Activated CD8-positive, alpha-beta T cell treated with anti-CD3 and anti-CD28 coated beads, Interleukin-2, amount 10 ng/mL, durations not matched to agents 7 days and 5 days (primary cell): ENCODE measurements at places on chromosomes 3 and 15. TPM values are rescaled to one million over a fixed set of nuclear protein-coding genes. Genes with fewer than 3 reads are reported as not detected.

DNA sequence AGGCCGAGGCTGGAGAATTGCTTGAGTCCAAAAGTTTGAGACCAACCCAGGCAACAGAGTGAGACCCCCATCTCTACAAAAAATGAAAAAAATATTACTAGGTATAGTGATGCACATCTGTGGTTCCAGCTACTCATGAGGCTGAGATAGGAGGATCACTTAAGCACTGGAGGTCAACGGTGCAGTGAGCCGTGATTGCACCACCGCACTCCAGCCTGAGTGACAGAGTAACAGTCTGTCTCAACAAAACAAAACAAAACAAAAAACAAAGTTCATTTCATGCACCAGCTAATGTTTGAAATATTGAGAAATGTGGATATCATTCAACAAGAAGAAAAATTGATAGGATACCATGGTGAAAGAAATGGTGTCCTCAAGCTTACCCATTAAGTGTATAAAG, 450.5 kb upstream of the TPRG1 start:
- no peaks in the 10 kb centered on the region for H3K27me3 ChIP-seq
- no peak overlapping the region for H3K27ac ChIP-seq
- H3K4me3 ChIP-seq: no peak overlapping the region
- peaks cover 2% of the 10 kb centered on the region for H3K4me1 ChIP-seq

DNA sequence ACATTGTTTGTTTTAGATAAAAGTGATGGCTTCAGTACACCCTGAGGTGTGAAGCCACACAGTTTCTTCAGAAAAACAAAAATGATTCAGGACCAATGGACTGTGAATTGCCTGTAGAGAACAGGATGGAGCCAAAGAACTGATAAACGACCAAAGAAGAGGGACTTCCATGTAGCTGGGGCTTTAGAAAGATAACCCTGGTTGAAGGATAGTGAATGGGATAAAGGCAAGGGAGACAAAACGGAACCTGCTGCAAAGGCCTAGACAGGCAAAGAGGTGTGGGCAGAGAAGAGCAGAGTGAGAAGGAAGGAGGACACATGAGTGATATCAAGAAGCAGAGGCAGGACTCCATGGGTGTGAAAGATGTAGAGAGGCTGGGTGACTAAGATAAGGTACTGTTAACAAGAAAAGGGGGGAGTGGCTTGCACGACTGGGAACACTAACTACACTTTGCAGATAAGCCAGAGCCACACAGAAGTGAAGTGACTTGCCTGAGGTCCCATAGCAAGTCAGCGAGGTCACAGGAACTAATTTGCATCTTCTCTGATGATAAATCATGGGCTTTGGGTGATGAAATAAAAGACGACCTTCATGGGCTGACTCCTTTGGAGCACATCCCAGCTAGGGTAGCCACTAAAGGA, 44.3 kb downstream of the RAB6B start:
- H3K36me3 ChIP-seq: no peaks in the 10 kb centered on the region
- no peak overlapping the region for H3K4me3 ChIP-seq
- H3K27me3 ChIP-seq: peaks cover 18% of the 10 kb centered on the region
- no peak for DNase-seq
- H3K4me1 ChIP-seq: no peaks in the 10 kb centered on the region

GRCh38 chr3:107813026-107813425, 277.8 kb downstream of the CD47 start:
- peaks cover 5% of the 10 kb centered on the region for H3K36me3 ChIP-seq
- peaks cover 11% of the 10 kb centered on the region for H3K4me1 ChIP-seq
- H3K4me3 ChIP-seq: no peak overlapping the region
- no peak overlapping the region for H3K27ac ChIP-seq

- H3K36me3 ChIP-seq: peaks cover 22% of the 10 kb centered on the region
- H3K27ac ChIP-seq: no peak overlapping the region
- H3K4me1 ChIP-seq: peaks cover 11% of the 10 kb centered on the region
- DNase-seq: no peak
Observed at GRCh38 chr15:100628746-100629145, 26.4 kb downstream of the ASB7 start.

GRCh38 chr3:184359610-184360009, 1.8 kb downstream of the CLCN2 start:
- peaks cover 16% of the 10 kb centered on the region for H3K4me1 ChIP-seq
- no peak for DNase-seq
- no peak overlapping the region for H3K27ac ChIP-seq
- no peaks in the 10 kb centered on the region for H3K27me3 ChIP-seq

GRCh38 chr3:12532182-12532581, 13.1 kb downstream of the MKRN2OS start:
- no peaks in the 10 kb centered on the region for H3K4me1 ChIP-seq
- no peak for DNase-seq
- H3K27me3 ChIP-seq: no peaks in the 10 kb centered on the region
- no peak overlapping the region for H3K4me3 ChIP-seq
- no peak overlapping the region for H3K27ac ChIP-seq

- no peaks in the 10 kb centered on the region for H3K36me3 ChIP-seq
- H3K4me1 ChIP-seq: no peaks in the 10 kb centered on the region
- H3K4me3 ChIP-seq: no peak overlapping the region
- no peak for DNase-seq
- H3K27me3 ChIP-seq: no peaks in the 10 kb centered on the region
- no peak overlapping the region for H3K27ac ChIP-seq
Observed at GRCh38 chr3:104933972-104934371, 432.7 kb upstream of the ALCAM start.

GRCh38 chr3:88235102-88235501, 85.3 kb downstream of the C3orf38 start:
- no peaks in the 10 kb centered on the region for H3K4me1 ChIP-seq
- H3K4me3 ChIP-seq: no peak overlapping the region
- no peaks in the 10 kb centered on the region for H3K27me3 ChIP-seq
- no peaks in the 10 kb centered on the region for H3K36me3 ChIP-seq

- no peaks in the 10 kb centered on the region for H3K36me3 ChIP-seq
- H3K27ac ChIP-seq: no peak overlapping the region
- no peaks in the 10 kb centered on the region for H3K4me1 ChIP-seq
Observed at GRCh38 chr3:116877968-116878367, 168.4 kb downstream of the TUSC7 start.

GRCh38 chr3:177751770-177752169, 554.5 kb upstream of the TBL1XR1 start:
- H3K27ac ChIP-seq: no peak overlapping the region
- no peak for DNase-seq
- no peak overlapping the region for H3K4me3 ChIP-seq

DNA sequence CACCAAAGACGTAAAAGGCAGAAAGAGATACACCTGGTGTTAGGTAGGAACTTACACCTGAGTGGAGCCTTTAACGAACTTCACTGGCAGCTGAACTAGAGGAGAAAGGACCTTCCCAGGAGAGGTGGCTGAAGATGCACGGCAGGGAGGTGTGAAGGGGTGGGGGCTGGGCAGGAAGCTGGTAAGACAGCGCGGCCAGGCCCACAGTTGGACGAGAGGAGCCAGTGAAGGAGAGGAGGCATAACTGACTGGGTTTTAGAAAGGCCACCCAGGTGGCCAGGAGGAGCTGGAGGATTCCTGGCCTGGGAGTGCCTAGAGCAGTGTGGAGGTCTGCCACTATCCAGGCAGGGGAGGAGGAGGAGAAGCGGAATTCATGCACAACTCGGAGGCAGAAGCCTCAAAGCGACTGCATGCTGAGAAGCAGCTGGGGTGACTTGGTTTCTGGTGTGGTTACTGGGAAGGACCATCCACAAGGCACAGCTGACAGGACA, 51.9 kb downstream of the SLC41A3 start:
- H3K36me3 ChIP-seq: peaks cover 17% of the 10 kb centered on the region
- DNase-seq: peak; percentile 1

DNA sequence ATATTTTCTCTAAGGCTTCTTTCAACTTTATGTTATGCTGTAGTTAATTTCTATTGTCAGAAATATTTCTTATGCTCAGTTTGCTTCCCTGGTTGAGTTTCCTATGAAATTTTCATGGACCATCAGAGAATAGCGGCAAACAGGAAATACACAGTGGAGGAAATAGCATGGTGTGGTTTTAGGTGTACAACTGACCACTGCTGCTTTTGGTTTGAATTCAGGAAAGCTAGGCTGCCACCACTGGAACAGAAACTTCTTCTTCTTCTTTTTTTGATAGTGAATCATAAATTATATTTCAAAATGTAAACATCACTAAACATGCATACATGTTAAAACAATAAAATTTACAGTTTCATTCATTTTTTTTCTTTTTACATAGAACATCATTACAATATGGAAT, 316.6 kb upstream of the TGFBR2 start:
- peaks cover 20% of the 10 kb centered on the region for H3K4me1 ChIP-seq
- H3K27me3 ChIP-seq: no peaks in the 10 kb centered on the region
- H3K27ac ChIP-seq: no peak overlapping the region
- H3K36me3 ChIP-seq: no peaks in the 10 kb centered on the region

DNA sequence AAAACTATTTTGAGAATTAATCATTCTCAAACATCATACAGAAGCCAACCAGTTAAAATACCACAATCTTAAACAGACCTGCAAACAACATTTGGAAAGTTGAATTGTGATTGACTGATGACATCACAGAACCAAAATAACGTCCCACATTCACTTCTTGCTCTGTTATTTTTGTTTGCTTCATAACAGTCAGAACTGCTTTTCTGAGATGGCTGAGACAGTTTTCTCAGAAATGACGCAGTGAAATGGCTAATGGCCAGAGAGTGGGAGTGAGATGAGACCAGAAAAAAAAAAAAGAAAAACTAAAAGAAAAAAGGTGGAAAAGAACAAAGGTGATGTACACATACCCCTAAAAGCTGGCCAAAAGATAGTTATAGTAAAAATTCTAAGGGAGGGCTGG, 1061.2 kb downstream of the FHIT start:
- H3K36me3 ChIP-seq: peaks cover 14% of the 10 kb centered on the region
- H3K4me3 ChIP-seq: no peak overlapping the region

GRCh38 chr3:60055765-60056164, 1005.9 kb upstream of the CFAP20DC start:
- H3K4me1 ChIP-seq: peaks cover 40% of the 10 kb centered on the region
- H3K36me3 ChIP-seq: peaks cover 42% of the 10 kb centered on the region
- no peak overlapping the region for H3K4me3 ChIP-seq
- no peak for DNase-seq

DNA sequence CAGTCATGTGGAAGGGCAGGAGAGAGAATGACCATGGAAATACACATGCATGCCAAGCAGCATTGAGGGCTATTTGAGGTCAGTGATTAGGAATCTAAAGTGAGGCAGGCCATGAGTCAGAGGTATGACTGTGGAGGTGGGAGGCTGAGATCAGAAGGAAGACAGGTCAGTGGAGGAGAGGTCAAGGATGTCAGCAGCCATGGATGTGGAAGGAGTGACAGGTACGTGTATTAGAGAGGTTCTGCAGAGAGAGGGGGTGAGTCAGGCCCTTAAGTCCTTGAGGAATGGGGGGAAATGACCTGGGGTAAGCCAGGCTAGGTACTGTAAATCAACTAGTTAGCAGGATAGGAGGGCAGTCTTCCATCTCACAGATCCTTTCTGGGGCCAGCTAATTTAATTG, 166.6 kb downstream of the ANO10 start:
- no peaks in the 10 kb centered on the region for H3K27me3 ChIP-seq
- peaks cover 2% of the 10 kb centered on the region for H3K4me1 ChIP-seq
- H3K27ac ChIP-seq: no peak overlapping the region
- H3K36me3 ChIP-seq: no peaks in the 10 kb centered on the region
- DNase-seq: no peak

The SPRED1 gene
- 0.79 TPM for total RNA-seq

The ZNF774 gene
- total RNA-seq: 1.6 TPM

The IL17RE gene
- 1.3 TPM for total RNA-seq

The SPINK8 gene
- total RNA-seq: not detected
